ENCODE measurements at places on chromosomes 2 and 18.

DNA sequence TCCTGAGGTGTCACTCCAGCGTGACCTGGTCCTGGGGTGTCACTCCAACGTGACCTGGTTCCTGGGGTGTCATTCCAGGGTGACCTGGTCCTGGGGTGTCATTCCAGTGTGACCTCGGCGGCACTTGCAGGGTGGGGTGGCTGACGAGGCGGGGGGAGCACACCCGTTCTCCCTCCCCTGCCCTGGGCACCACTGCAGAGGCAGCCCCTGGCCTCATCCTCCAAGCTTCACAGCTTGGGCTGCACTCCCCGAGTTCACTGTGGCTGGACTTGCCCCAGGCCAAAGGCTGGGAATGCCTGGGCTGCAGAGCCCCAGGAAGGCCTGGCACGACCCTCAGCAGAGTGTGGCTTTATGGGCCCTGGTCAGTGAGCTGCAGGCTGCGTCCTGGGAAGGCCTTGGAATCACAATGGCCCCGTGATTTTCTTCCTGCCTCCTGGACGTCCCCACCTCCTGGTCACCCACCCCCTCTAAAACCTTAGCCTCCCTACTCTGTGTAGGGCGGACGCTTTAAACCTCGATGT, 88.3 kb downstream of the NFATC1 start:
- DNase-seq = no peak

DNA sequence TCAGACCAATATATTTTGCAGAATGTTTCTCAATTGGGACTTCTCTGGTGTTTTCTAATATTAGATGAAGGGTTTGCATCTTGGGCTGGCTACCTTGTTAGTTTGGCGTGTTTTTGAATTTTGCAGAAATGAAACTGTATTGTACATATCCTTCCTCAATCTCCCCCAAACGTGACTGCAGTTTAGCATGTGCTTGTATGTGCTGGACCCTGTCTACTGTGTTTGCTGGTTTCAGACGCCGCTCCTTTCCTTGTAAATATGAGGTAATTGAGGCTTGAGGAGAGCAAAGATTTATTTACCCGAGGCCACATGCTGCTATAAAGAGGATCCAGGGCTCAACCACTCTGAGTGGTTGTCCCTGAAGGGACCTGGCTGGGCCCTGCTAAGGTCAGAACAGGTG, 57.2 kb downstream of the NGEF start:
- DNase-seq = no peak

- no peak for DNase-seq
Measured at GRCh38 chr18:9025091-9025838, 77.2 kb upstream of the NDUFV2 start.

- no peak for DNase-seq
Measured at GRCh38 chr2:46486436-46486835, 7.1 kb downstream of the TMEM247 start.

DNA sequence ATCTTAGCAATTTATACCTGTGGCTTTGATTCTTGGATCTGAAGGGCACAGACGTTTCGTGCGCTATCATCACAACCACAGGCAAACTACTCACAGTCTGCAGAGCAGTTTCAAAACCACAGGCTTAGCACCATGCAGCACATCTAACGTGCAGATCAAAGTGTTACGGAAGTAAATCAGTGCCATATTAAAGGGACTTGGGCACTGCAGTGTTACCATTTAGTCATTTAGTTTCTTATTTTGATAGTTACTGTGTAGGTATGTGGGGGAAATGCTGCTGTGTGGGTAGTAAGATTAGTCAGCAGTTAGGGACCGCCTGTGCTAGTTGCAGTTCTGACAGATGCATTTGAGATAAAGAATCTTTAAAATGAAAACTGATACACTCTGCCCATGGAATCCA, 384.0 kb downstream of the NBAS start:
- no peak for DNase-seq

DNA sequence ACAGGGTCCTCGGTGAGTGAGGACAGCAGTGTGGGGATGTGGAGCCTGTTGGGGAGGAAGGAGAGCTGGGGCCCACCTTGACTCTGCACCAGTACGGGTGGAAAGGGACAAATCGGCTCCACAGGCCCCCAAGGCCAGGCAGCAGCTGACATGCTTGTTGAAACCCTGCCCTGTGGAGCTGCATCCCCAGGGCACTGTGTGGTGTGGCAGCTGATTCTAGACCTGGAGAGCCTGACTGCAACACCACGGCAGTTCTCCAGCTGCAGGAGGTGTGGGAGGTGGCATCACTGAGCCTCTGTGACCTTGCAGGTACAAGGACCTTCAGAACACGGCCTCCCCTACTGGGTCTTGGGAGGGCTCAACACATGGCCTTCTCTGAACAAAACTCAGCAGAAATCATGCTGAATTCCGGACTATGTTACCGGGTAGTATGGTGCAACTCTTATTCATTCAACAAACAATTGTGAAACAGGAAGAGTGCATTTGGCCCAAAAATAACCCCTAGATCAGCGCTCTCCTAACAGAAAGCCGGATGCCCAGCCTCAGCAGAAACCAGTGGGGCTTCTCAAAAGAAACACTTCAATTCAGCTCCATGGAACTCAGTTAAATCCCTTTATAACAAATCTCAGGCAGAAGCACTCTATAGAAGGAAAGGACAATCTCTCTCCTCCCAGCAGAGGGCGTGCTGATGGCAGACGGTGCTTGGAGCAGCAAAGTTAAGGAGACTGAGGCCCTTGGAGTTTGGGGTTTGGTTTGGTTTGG, 104.4 kb upstream of the SALL3 start:
- DNase-seq = no peak

- DNase-seq = no peak
Measured at GRCh38 chr2:26628561-26629345, 12.4 kb downstream of the CIB4 start.

DNA sequence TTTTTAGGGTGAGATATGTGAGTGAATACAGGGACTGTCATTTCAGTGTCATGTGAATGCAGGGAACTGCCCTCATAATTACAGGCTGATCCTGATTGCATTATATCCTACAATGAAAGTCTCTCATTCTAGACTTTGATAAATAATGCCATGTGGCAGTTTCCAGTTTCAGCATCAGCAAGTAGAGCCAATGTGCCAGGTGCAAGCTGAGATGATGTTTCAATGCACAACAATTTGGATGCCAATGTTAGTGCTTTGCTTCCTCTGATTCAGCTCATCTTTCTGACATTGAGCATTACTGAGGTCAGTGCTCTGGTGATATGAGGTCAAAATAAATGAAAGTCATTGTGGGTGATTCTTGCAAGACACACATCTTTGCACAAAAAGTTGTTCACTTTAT, 63.7 kb upstream of the TFPI start:
- no peak for DNase-seq

- no peak for DNase-seq
Measured at GRCh38 chr2:148553332-148553887, 91.1 kb upstream of the EPC2 start.

GRCh38 chr18:4035521-4035920, 419.6 kb downstream of the DLGAP1 start:
- no peak for DNase-seq

- no peak for DNase-seq
Measured at GRCh38 chr18:43571078-43571689, 293.9 kb upstream of the SYT4 start.

DNA sequence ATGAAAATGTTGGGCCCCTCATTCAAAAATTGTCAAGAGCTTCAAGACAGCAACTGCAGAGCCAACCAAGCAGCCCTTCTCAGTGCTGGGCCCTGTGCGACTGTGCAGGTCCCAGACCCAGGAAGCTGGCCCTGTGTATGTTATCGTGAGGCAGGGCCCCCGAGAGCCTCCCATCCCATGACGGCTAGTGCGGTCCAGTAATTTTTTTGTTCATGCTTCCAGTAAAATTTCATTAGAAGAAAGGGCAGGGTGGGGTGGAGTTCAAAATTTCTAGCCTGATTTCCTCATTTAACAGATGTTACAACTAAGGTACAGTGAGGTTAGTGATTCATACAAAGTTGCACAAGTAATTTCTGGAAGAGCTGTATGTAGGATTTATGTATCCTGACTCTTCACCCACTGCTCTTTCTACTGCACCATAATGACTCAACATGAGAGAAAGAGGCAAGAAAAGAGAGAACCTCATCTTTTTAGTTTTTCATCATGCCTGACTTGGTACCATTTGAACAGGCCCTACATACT, 105.5 kb downstream of the ZEB2 start:
- DNase-seq = no peak

GRCh38 chr18:51163543-51163942, 33.9 kb downstream of the MEX3C start:
- no peak for DNase-seq

GRCh38 chr2:86413296-86414094, 27.7 kb upstream of the KDM3A start:
- no peak for DNase-seq

- DNase-seq = no peak
Measured at GRCh38 chr2:190791347-190791975, 89.2 kb upstream of the GLS start.

DNA sequence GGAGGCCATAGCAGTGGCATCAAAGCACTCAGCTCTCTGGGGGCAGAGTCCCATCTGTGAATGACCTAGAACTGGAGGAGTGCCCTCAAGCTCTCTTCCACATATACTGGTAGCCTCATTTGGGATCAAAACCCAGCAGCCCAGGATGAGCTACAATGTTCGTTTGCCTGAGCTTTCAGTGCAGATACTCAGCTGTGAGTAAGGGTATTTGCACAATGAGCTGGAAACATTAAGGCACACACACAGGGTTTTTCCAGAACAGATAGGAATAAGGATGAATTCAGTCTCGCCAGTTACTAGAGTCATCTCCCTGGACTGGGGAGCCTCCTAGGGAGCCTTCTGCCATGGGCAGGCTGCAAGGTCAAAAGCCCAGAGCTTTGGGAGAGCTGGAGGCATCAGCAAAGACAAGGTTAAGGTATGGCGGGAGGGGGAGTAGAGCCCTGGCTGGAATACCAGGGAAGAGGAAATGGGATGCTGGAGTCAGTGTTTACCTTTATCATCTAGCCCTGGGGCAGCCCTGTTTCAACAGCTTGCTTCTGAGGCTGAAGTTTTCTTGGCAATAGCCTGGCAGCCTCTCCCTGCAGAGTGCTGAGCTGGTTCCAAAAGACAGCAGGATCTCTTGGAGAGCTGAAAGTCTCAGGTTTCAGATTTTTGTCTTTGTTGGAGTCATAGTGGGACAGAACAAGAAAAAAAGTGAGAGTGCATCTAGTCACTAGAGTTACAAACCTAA, 187.7 kb downstream of the LOXHD1 start:
- DNase-seq = no peak

GRCh38 chr2:227368574-227368973, 10.5 kb downstream of the TM4SF20 start:
- no peak for DNase-seq

DNA sequence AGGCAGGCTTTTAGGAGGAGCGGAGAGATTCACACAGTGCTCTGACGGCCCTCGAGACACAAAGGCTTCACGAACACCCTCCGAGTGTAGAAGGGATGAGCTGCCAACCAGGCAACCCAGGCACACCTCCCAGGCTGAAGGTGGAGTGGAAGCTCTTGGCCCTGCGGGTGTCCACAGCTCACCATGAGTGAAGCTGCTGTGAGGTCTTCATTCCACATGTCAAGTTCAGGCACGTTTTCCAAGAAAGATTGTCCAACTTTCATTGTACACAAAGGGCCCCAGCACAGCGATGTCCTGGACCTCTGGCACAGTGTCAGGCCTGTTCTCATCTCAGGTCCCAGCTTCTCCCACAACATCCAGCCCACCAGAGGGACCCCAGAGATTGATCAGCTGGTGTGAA, 13.4 kb downstream of the PARD6G start:
- DNase-seq = no peak

DNA sequence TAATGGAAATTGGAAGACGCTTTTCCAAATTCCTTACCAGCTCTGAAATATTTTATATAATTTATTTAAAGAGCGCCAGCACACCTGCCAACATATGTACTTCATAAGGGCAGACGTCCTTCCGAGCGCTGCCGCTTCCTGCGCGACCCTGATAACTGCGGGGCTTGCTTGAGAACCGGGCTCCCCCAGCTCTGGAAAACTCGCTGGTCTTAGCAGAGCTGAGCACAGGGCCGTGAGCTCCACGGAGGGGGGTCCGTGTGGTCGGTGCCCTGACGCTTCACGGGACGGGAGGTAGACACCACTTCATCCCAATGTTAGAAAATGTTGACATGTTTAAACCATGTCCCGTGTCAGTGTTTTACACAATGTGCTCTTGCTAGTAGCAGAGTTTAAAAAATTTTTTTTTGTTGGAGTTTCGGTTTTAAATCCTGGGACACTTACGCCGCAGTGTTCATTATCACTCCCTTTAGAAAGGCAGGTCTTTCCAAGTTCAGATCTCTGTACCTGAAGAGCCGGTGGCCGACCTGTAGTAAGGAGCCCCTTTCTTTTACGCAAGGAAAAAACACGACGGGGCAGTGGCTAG, 1.6 kb downstream of the NFATC1 start:
- DNase-seq = no peak

GRCh38 chr2:98634406-98635092, 26.2 kb downstream of the UNC50 start:
- DNase-seq = no peak
